ENCODE measurements at places on chromosomes 6 and 20.

DNA sequence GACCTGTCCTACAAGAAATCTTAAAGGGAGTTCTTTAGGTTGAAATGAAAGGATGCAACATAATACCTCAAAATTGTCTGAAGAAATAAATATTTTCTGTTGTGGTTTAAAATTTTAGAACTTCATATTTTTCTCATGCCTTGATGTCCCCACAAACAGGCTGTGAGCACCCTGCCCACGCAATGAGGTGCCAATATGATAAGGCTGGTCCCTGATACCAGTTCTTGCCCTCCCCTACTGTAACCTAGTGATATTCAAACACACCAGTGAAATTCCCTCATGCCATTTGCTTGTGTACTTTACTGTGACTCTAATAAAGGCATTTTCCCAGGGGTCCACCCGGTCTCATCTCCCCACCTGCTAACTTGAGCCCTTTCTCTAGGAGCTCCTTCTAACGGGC is 67.3 kb upstream of the SIRPG start:
- no peak for DNase-seq

- DNase-seq: no peak
Observed at GRCh38 chr6:147218797-147219196, 14.6 kb downstream of the STXBP5 start.

- DNase-seq: no peak
Observed at GRCh38 chr20:11453430-11453829, 464.3 kb upstream of the BTBD3 start.

- no peak for DNase-seq
Observed at GRCh38 chr20:48926821-48927220, 5.3 kb downstream of the ARFGEF2 start.

DNA sequence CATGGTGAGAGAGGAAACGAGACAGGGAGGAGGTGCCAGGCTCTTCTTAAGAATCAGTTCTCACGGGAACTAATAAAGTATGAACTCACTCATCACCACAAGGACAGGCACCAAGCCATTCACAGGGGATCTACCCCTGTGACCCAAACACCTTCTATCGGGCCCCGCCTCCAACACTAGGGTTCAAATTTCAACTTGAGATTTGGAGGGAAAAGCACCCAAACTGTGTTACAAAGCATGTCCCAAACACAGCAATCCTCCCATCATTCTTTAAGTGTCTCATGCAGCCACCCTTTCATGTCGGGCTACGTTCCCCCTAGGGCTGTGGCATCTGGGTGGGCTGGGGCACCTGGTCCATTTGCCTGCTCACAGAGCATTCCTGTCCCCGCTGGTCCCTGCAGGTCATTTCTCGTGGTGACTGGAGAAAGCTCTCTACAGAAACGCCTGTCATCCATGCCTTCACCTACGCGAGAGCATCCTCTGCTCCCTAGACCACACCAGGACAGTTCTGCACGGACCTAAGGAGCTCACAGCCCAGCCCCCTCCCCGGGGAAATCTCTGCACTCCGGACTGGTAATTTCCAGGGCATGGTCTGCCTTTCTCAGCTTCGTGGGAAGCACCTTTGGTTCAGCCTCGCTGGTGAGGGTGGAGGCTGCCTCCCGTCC is 79.6 kb downstream of the TTLL2 start:
- DNase-seq: no peak

- no peak for DNase-seq
Observed at GRCh38 chr6:25537349-25538018, 114.5 kb upstream of the SCGN start.

DNA sequence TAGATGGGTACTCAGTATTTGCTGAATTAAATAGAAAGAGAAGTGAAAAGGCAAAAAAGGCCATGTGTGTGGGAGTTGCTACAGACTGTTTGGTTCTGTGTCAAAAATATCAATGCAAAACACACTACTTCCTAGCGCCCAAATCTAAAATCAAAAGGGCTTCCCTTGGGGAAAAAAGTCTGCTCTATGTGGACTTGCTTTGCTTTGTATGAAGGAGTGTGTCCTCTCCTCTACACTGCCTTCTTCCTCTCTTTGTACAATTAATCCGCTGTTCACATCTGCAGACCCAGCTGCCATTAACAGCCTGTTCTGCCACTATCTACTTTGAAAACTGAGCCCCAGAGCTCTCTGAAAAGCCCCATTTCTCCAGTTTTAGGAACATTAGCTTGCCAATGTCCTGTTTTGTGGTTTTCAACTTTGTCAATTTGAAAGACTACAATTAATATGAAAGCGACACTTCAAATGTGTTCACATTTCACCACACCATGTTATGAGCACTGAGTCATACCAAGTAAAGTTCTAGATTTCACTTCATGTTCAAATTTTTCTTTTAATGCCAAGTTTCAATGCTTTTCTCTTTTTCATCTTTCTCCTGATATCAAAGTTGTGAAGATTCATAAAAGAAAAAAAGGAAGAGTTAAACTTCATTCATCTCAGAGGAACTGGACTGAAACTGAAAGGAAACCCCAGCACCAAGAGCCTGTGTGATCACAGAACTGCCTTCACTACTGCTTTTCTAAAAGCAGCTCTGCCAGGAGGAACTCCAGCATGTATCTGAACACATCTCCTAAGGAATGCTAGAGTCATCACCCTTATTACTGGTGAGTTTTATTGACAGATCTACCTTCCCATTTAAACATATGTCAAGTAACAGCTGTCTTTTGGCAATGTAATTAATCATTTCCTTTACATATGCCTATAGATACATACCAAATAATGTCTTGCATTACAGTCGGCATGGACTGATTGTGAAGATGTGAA is 102.6 kb downstream of the KIF13A start:
- DNase-seq: no peak

DNA sequence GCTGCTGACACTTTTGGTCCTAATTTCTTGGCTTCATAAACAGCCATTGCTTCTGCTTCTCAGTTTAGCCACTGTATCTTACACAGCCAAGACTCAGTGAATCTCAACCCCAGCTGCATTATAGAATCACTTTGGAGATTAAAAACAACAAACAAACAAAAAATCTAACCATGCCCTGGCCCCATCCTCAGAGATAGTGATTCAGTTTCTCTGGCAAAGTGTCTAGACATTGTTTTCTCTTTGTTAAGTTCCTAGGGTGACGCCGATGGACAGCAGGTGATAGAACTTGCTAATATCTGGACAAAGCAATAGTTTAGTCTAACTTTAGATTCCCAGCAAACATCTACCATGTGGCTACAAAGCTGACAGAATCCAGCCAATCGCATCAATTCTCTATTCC is 2.9 kb downstream of the ADGRF5 start:
- no peak for DNase-seq

GRCh38 chr6:166582258-166582657 is 4.2 kb downstream of the RAMACL start:
- no peak for DNase-seq

GRCh38 chr6:132459605-132459952 is 53.3 kb downstream of the STX7 start:
- DNase-seq: no peak

- no peak for DNase-seq
Observed at GRCh38 chr6:84066536-84066935, 33.0 kb downstream of the MRAP2 start.

DNA sequence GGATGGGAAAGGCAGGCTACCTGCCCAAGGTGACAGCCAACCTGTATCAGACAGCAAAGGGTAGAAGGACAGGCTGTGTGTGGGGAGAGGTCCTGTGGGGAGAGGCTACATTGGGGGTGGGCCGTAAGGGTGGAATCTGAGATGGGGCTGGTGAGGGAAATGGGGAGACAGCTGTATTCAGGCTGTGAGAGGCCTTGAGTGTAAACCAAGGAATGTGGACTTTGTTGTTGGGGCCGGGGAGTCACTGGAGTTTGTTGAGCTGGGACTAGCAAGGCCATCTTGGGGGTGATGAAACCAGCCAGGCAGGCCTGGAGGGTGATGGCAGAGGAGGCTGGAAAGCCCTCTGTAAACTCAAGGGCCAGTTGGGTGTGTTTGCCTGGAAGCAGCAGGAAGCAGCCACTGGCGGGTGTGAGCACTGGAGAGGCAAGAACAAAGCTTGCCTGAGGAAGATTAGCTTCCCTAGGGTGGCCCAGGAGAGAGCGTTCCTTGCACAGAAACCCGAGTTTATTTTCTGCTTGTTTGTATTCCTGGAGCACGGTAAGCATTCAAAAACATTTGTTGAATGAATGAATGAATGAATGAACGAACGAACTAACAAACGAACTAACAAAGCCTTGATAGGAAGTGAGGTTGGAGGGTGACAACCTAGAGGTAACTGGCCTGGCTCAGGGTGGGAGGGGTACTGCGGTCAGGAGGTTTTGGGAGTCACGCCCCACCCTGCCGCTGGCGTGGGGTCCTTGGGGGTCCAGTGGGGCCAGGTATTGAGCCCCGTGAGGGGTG is 18.9 kb downstream of the TTBK1 start:
- no peak for DNase-seq

GRCh38 chr6:43931201-43931600 is 161.2 kb downstream of the VEGFA start:
- DNase-seq: no peak

DNA sequence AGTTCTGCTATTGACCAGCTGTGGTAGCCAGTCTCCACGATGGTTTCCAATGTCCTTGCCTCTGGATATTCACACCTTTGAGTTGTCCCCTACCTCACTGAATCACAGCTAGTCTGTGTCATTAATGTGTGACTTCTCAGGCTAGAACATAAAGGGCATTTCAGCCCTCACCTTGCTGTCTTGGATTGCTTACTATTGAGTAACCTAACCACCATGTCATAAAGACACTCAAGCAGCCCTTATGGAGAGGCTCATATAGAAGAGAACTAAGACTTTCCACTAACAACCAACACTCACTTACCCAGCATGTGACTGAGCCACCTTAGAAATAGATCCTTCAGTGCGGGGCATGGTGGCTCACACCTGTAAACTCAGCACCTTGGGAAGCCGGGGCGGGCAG is 19.1 kb upstream of the ABCC10 start:
- no peak for DNase-seq

DNA sequence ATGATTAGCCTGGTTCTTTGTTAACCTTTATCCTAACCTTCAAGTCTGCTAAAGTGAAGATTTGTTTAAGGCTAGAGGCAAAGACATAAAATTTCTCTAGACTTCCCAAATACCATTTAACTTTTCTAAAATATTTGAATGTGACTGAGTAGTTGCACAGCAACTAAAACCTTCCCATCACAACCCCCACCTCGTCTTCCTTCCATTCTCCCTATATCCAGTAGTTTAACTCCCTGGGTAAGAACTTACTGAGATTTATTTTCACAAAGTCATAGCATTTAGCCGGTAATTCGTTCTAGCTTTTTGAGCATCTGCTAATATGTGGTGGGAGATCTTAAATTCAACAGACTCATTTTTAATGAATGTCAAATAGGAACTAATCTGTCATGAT is 87.9 kb upstream of the AKIRIN2 start:
- DNase-seq: no peak

- DNase-seq: no peak
Observed at GRCh38 chr6:31087494-31088089, 24.8 kb downstream of the C6orf15 start.
